Endodermal cell (in vitro differentiated cells): ENCODE measurements at places on chromosomes 3 and 15.
A peak's percentile ranks its signal among the peaks of the same experiment; 100 is the strongest.

DNA sequence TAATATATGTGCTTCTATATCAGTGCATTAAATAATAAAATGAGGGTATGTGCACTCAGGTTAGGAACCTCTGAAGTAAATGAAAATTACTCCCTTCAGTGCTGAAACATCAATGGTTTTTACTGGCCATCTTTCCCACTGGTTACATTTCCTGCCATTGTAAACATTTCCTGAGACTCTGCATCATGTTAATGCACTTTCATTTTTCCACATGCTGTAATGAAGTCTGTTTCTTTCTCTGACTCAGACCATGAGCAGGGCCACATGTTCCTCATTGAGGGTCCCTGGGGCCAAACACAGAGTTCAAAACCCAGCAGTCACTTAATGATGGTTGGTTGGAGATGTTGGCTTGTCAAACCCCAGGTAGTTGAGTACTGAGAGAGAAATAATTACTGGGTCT lies 15.3 kb downstream of the FAM3D start:
- no peak for DNase-seq

- peak; percentile 82 for DNase-seq
These were observed 672 bp downstream of the TFRC start for GRCh38 chr3:196081002-196081833.

GRCh38 chr3:4599612-4600011 lies 106.5 kb downstream of the ITPR1 start:
- no peak for DNase-seq

GRCh38 chr15:34049112-34049511 lies 10.1 kb upstream of the AVEN start:
- no peak for DNase-seq

- no peak for DNase-seq
These were observed 43.0 kb upstream of the SH3GL3 start for GRCh38 chr15:83404121-83404520.

- peak; percentile 95 for DNase-seq
These were observed 219.9 kb downstream of the OPA1 start for GRCh38 chr3:193812791-193813500.

GRCh38 chr15:66145726-66146182 lies 107.8 kb downstream of the MEGF11 start:
- DNase-seq = no peak

DNA sequence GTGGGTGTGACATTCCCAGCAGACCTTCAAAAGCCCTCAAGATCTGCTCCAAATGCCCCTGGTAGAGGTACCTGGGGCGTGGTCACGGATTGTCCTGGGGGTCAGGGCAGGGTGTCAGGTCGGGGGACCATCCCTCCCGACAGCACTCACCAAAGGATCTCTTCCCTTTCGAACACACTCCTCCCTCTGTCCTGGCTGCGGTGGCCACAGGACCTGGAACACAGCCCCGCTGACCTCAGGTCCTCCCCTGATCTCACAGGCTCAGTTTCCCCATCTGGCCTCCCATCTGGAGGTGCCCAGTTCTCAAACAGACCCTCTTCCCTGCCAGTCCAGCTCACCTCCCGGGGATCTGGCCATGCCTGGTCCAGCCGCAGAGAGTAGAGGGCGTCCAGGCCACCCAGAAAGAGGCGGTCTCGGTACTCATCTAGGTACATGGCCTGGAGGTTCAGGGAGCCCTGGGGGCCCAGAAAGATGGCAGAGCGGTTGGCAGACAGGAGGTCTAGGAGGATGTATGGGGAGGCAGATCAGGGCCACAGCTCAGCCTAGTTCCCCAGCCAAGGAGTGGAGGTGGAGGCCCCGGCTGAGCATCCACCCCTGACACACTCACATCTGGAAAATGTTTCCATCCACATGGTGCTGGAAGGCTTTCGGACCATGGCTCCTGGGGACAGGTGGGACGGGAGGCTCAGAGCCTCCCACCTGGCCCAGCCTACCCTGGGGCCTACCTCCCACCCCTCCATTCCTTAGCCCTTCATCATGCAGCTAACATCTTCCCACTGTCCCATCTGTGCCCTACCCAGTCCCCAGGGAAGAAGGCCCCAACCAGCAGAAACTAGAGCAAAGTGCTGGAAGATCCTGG lies 2.3 kb downstream of the SEMA3G start:
- no peak for DNase-seq

DNA sequence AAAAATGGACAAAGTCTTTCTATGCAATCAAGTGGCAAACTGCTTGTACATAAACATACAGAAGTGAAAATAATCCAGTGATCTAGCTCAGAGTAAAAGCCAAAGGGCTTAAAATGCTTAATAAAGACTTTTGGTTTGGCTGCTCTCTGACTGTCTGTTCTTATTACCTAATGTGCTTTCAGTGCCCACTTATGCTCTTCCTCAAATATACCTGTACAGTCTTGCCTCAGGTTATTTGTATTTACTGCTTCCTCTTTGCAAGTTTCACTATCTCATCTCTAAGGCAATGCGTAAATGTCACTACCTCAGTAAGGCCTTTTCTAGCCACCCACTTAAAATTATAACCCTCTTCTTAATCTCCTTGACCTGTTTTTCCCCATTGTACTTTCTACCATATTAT lies 171.8 kb downstream of the EPHA6 start:
- no peak for DNase-seq

DNA sequence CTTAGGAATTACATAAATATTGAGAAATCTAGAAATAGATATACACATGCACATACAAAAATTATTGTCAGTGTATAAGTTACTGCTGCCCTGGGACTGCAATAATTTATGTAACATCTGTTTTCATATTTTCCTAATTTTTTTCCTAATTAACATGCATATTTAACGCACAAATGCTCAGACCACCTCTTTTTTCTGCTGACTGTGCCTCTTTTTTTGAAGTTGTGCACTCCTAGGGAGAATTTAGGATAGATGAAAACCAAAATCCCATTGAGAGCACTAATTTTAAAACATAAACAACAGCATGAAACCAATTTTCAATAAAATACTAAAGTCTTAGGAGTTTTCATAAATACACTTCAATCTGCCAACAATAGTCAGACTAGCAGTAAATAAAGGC lies 154.0 kb downstream of the TBC1D5 start:
- DNase-seq = no peak

GRCh38 chr3:126146525-126147146 lies 33.8 kb downstream of the ALDH1L1 start:
- peak; percentile 28 for DNase-seq

- DNase-seq = no peak
These were observed 29.9 kb upstream of the POLR2M start for GRCh38 chr15:57676585-57676984.

GRCh38 chr3:197750858-197751737 lies 1.4 kb downstream of the FYTTD1 start:
- DNase-seq = peak; percentile 67

DNA sequence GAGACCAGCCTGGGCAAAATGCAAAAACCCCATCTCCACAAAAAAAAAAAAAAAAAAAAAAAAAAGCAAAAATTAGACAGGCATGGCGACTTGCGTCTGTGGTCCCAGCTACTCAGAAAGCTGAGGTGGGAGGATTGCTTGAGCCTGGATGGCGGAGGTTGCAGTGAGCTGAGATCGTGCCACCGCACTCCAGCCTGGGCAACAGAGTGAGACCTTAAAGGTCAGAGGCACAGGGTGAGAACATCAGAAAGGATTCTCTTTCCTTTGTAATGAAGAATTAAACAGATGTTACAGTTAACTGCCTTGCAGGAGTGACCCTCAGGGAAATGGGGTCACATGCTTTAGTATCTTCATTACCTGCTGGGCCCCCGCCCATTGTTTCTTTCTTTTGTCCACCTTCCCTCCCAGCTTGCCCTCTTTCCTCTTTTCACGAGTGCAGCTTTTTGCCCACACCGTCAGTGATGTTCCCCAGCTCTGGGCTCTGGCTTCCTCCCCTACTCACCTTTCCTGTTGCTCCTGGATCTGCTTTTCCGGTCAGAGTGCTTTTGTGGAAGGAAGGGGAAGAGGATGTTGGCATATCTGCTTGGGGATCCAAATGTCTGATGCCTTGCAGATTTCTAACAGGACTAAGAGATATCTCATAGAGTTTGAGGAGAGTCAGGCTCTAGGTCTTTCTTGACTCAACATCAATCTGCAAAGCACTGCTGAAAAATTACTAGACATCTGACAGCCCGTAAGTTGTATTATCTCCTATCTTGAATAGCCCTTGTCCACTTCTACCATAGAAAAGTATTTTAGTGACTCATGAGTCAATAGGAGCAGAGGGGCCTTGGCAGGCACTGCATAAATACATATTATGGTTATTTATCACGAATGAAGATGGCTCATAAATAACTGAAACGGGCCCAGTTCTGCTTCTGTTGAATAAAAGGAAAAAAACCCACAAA lies 35.6 kb upstream of the NDUFB4 start:
- peak; percentile 59 for DNase-seq

DNA sequence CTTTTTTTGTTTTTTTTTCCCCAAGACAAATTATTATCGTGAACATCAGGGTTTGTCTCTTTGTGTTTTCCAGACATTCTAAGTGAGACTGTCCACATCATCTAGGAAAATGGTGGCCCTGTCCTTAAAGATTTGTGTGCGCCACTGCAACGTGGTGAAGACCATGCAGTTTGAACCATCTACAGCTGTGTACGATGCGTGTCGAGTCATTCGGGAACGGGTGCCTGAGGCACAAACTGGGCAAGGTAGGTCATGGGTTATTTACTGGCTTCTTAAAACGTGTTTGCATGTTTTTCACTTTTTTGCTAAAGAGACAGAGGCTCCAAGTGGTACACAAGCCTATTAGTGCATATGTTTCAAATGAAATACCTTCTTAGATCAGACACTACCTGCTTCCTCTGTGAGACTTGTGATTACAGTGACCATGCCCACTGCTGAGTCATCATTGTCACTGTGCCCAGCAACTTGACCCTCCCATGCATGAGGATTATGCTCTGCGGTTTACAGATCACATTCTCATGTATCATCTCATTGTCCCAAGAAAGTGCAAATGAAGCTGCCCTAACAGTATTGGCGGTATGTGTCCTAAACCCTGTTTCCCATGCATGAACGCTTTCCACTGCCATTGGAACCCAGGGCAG lies 395.2 kb upstream of the TPM1 start:
- no peak for DNase-seq

GRCh38 chr3:52798978-52799476 lies 4.4 kb downstream of the ITIH3 start:
- DNase-seq = peak; percentile 92

DNA sequence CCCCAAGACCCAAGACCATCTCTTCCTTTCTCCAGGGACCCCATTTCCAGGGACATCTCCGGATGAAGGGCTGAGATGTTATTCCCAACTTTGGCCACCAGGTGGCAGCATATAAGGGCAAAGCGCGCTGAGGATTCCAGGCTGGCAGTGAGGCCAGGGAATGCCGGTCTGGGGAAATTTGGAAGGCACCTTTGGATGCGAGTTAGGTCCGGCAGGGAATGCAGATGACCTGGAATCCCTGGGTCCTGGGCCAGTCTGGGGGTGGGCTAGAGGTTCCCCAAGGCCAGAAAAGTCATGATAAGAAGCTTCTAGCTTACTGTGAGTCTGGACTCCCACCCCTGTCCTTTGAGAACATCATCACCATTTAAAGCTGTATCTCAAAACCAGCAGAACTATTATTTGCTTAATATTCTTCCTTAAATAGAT lies 1.6 kb upstream of the CHST13 start:
- peak; percentile 90 for DNase-seq

DNA sequence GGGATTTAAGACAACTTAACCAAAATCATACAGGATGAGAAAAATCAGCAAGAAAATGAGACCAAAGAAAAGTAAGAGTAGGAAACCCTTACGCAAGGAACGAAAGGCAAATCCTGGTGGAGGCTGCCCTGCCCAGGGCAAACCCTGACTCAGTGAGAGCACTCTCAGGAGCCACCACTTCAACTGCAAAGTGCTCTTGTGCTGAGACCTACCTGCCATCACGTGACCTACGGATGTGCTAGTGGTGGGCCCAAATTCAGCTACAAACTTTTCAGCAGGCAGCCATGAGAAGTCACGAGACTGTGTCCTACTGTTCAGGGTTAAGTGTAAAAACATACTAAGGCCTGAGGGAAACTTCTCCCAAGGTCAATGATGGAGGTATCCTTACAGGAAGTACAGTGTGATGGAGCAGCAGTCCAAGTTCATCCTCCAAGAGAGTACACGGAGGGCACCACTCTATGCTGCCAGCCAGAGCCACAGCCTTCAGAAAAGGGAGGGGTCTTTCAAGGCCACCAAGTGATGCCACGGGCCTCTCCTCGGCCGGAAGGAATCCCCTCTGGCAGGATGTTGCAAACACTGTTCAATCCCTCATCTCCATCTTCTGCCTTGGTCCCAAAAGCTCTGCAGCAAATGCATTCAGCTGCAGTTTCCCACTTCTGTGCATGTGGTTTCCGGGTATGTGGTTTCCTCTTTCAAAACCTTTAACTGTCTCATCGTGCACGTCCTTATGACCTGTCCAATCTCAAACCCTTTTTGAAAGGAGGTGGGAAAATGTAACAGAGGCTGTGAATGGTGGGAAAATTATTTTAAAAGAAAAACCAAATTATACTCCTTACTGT lies 9.5 kb downstream of the CHSY1 start:
- DNase-seq = peak; percentile 36

DNA sequence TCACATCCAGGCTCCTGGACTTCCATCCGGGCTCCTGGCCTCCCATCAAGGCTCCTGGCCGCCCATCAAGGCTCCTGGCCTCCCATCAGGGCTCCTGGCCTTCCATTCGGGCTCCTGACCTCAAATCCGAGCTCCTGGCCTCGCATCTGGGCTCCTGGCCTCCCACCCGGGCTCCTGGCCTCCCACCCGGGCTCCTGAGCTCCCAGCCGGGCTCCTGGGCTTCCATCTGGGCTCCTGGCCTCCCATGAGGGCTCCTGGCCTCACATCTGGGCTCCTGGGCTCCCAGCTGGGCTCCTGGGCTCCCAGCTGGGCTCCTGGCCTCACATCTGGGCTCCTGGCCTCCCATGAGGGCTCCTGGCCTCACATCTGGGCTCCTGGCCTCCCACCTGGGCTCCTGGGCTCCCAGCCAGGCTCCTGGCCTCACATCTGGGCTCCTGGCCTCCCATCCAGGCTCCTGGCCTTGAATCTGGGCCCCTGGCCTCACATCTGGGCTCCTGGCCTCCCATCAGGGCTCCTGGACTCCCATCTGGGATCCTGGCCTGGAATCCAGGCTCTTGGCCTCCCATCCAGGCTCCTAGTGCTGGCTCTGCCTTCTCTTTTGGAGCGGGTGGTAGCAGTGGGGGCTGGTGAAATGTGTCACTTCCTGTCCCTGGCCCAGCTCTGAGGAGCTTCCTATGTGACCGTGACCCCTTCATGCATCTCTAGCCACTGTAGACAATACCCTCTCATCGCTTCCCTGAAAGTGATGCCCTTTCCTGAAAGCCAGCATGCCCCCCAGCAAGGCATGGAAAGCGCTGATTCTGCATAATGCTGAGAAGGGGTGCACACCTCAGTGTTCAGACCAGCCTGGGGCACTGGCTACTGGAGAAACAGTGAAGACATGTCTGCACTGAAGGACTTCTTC lies 62.7 kb upstream of the BLM start:
- DNase-seq = no peak
